ENCODE measurements at places on chromosomes 11 and 22.

- no peak for DNase-seq
These were observed 98.1 kb downstream of the TENM4 start for GRCh38 chr11:79342686-79343085.

GRCh38 chr11:74437441-74438042 lies 29.8 kb downstream of the KCNE3 start:
- DNase-seq = no peak

GRCh38 chr22:44709881-44710392 lies 7.9 kb downstream of the PRR5 start:
- peak; percentile 49 for DNase-seq

DNA sequence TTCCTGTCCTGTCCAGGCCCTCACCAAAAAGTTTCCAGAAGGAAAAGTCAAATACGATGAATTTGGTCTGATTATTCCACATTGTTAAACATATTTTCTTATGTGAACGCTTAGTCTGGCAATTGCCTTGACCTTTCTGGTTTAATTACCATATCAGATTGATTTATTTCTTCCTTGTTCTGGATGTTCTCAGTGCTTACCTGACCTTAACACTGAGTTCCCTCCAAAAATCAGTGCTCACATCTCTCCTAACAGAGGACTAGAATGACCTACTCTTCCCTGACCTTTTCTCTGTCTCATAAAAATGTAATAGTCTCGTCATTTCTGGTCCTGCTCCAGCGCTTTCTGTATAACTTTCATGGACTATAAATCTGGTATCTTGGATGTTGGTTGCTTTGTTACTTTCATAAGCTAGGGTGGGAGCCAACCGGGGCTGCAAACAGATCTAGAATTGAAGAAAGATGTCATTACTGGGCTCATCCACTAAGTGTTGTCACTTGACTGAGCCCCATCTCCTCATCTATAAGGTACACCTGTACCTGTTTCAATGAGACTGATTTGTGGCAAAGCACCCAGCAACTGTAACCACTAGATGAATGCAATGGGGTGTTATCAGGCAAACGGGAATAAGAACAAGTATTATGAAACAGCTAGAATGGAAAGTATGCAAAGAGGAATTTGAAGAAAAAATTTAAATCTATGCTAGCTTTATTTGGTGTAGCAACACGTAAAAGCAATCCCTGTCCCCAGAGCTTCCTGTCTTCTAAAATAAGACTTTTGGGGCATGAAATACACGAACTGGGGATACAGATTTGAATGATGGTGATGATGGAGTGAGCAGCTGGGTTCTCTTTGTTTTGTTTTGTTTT lies 2.4 kb downstream of the FADS2 start:
- DNase-seq = no peak

DNA sequence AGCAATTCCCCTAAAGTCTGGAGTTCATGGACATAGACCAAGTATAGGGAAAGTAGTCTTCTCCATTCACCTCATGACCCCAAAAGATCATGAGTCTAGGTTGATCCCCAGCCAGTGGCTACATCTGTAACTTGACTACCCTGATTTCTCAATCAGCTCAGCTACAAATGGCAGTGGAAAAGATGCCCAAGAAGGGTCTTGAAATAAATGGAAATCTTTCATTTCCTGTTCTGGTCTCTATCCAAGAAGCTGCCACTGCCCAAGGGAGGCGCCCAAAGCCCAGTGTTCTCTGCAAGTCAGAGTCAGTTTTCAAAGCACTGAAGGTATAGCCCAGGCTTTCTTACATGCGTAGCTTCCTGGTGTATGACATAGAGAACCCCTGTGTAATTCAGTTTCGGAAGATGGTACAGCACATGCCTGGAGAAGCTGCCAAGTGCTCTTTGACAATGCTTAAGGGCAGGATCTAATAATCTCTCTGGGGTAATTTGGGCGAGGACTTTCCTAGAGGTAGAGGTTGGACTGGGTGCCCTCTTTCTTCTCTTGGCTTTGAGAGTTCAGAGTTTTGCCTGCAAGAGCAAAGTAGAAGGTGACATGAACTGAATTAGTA lies 101.1 kb downstream of the ADAMTS15 start:
- DNase-seq = no peak

DNA sequence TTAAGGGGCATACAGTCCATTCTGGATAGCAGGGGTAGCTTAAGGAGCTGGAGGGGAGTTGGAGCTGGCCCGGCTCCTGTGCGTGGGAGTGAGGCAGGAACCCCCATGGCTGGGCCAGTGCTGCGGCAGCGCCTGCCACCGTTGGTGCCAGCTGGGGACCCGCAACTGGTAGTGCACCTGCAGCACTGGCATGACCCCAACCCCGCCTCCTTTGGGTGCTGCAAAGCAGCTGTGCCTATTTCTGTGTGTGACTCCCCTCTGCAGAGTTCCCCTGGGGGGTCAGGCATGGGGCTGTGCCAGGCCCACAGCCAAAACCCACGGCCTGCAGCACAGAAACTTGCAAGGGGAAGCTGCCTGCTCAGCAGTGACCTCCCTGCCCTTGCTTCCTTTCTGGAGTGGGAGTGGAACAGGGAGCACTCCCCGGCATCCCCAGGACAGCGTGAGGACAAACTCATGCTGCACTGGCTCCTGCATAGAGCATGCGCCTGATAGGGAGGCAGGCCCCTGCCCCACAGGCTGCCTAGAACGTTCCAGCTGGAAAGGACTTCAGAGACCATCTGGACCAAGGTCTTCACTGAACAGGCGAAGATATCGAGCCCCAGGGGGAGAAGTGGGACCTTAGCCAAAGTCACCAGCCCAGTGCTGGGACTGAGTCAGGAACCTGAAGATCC lies 26.2 kb upstream of the RAB1B start:
- no peak for DNase-seq

- DNase-seq = no peak
These were observed at the start of gene ADAMTS8 for GRCh38 chr11:130428316-130429119. ADAMTS8 (minus strand) TSS chr11:130428609; CDS start chr11:130428286, 323 bp downstream.

GRCh38 chr11:32312865-32313403 lies 122.4 kb downstream of the WT1 start:
- DNase-seq = no peak
